ENCODE measurements at places on chromosomes 3 and 15.

GRCh38 chr3:179234199-179234598, 16.7 kb downstream of the KCNMB3 start:
- no peak for DNase-seq

DNA sequence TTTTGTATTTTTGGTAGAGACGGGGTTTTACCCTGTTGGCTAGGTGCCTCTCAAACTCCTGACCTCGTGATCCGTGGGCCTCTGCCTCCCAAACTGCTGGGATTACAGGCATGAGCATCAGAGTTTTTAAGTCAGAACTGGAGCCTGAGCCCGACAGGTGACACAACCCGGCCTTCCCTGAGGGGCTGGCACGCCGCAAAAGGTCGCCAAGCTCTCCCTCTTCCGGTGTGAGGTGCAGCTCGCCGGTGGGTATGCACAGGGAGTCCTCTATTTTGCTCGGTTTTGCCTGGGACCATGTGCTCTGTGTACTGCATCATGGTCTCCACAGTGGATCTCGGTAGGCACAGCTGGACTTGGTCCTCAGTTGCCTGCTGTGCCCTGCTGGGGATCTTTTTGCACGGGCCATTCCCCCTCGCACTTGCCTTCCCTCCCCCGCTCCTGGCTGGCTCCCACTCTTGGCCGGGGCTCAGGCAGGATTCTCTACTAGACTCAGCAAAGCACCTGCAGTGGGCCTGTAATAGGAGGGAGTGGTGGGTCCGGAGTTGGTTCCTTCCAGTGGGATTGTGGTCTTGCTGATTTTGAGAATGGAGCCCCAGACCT, 101.2 kb upstream of the KLF13 start:
- DNase-seq = no peak

DNA sequence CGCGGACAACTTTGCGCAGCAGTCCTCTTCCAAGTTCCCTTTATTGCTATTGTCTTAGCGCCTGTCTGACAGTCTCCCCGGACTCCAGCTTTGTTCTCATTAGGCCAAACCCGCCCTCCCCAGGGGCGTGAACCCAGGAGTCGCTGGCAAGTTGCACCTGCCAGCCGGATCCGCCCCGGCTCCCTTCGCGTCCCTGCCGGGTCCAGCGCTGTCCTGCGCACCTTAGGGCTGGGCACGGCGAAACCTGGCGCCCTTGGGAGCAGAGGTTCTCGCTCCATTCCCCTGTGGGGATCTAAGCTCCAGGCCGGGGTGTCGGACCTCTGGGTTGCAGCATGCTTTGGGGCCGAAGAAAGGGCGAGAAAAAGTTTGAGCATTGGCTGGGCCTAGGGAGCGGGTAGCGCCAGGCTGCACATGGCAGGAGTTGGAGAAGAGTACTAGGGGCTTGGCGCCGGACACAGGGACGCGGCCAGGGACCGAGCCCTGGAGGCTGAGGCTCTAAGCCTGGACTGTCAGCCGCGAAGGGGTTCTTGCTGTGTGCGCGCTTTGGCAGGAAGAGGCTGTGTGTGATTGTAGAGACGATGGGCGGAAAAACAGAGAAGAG, 335.1 kb upstream of the THRB start:
- DNase-seq = no peak

DNA sequence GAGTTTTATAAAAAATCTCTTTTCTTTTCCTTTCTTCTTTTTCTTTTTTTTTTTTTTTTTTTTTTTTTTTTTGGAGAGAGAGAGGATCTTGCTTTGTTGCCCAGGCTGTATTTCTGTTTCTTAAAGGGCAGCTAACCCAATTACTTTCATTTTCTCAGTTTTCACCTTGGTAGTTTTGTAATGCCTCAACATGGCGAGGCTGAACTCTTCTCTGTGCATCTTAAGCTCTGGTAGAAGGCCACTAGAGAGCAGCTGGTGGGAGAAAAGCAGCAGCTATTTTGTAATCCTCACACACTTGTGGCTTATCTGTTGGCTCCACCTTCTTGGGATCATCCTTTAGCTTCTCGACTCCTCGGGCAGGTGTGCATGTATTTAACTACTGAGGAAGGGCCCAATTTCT, 152.2 kb upstream of the MEIS2 start:
- no peak for DNase-seq

- no peak for DNase-seq
These were observed 32.1 kb upstream of the B3GALNT1 start for GRCh38 chr3:161137260-161137659.

DNA sequence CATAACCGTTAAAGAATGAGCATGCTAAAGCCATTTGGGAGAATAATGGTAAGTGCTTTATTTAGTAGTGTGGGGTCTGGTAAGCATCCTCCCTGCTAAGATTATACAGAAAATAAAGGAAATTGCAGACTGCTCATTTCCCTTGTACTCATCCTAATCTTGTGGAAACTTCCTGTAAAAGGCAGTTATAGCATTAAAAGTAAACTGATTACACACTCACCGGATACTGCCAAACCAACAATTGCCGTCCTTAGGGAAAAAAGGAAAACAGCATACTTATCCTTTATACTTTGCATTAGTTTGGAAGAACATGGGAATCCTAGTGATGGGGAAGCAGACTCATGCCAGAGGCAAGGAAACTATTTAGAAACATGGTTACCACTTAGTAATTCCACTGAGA, 5.3 kb upstream of the SPRED1 start:
- DNase-seq = no peak

- no peak for DNase-seq
These were observed 158.2 kb downstream of the SPATA16 start for GRCh38 chr3:172982736-172983364.
